ENCODE measurements at places on chromosomes 2 and 18.

- no peak for DNase-seq
These were observed 25.9 kb downstream of the DYSF start for GRCh38 chr2:71479261-71479660.

GRCh38 chr18:33330711-33331110 is 109.8 kb downstream of the CCDC178 start:
- no peak for DNase-seq

DNA sequence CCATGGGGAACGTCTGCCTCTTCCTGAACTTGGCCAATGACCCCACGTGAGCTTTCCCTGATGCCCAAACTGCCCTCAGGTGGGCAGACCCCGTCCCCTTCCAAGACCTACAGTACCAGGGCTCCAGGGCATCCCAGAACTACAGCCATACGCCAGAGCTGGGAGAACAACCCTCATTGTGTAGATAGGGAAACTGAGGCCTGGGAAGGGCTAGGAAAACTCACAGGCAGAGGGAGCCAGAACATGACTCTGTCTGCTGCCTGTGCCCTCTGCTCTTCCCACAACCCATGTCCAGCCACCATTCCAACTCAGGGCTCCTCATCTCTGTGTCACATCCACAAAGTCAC is 16.8 kb upstream of the ANKRD53 start:
- no peak for DNase-seq

DNA sequence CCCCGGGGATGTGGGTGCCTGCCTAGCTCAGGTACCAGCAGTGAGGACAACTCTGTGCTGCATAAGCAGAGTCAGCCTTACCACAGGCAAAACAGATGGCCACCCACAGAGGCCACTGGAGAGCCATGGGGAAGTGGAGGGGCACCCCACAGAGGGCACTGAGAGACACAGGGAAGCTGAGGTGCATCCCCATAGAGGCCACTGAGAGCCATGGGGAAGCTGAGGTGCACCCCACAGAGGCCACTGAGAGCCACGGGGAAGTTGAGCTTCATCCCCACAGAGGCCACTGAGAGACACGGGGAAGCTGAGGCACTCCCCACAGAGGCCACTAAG is 134.1 kb upstream of the EPAS1 start:
- DNase-seq: no peak

DNA sequence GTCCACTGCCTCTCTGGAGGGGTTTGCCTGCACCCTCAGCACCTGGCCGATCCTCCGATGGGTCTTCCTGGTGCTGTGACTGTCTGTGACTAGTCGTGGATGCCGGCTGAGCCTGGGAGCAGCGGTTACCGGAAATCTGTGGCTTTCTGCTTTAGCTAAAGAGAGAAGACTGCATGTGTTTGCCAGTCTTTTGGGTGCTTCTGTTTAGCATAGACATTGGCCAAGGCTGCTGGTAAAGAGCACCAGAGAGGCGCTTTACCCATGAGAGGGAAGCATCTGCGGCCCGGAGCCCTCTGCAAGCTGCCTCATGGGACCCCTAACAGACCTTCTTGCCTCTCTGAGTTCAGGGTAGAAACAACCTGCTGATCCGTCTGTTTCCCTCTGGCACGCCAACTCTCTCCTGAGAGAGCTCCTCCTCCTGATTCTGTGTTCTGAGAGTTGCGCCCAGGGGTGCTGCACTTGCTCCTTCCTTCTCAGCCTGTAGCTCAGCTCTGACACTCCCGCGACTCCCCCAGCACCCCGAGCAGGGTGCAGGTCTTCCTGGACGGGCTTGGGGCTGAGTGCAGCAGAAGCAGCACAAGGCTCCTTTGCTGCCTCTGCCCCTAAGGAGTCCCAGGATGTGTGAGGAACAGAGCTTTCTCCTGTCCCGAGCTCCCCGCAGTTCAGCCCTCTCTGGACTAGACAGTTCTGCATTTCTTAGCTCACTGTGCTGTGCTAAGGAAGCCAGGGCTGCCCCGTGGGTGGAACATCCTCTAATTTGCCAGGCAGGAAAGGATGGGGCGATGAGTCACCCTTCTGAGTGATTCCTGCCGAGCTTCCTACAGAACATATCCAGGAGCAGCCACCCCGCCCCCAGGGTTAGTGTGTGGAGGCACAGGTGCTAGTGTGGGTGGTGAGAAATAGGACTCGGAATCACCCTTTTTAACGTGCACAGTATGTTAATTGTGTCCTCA is 203.2 kb downstream of the SH3RF3 start:
- peak; percentile 82 for DNase-seq

GRCh38 chr2:53994818-53995808 is 24.3 kb upstream of the PSME4 start:
- no peak for DNase-seq

DNA sequence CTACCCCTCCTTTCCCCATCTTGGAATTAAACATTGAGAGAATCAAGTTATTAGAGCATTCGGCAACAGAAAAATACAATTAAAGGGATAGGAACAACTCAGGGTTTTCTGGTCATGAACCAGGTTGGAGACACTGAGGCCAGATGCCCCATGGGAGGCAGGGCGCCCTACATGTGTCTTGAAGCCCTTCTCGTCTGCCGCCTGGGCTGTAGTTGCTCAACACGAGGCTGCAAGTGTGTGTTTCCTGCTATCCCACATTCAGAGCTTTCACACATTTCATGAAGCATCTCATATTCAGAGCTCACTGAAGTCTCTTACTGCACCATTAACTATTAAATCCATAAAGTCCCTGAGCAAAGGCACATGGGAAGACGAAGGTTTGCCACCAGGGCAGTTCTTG is 28.8 kb downstream of the TTC39C start:
- DNase-seq: no peak

- DNase-seq: no peak
These were observed 30.2 kb downstream of the ITSN2 start for GRCh38 chr2:24330161-24330560.

DNA sequence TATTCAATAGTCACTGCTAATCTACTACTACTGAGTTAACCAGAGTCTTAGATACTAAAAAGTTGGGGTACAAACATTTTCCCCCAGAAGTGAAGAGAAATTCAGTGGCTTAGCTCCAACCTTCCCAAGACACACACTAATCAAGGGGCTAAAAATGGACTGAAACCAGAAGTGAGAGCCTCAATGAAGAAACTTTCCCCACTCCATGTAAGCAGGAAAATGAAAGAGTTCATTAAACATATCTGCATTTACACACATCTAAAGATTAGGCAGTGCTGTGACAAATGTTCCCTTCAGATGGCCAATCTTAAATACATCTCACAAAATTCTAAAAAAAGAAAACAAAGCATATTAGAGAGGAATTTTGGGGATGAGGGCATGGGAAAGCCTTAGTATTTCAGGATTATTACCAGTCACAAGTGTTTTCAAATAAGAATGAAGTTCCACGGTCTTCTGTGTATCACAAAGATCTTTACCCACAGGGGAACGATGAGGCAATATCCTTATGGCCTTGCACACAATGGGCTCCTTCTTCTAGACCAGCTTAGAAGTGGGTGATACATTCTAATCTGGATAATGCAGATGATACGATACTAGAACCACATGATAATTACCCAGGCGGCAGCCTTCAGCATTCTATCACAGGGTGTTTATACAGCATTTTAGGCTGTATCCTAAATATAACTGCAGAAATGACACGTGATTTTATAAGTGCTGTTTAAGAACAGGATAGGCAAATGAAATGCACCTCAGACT is 17.1 kb downstream of the ANKRD44 start:
- no peak for DNase-seq

All from BJ (cell line).